M059J (cell line): ENCODE measurements at places on chromosomes 13 and 19. TPM values are rescaled to one million over a fixed set of nuclear protein-coding genes. Genes with fewer than 3 reads are reported as not detected.

DNA sequence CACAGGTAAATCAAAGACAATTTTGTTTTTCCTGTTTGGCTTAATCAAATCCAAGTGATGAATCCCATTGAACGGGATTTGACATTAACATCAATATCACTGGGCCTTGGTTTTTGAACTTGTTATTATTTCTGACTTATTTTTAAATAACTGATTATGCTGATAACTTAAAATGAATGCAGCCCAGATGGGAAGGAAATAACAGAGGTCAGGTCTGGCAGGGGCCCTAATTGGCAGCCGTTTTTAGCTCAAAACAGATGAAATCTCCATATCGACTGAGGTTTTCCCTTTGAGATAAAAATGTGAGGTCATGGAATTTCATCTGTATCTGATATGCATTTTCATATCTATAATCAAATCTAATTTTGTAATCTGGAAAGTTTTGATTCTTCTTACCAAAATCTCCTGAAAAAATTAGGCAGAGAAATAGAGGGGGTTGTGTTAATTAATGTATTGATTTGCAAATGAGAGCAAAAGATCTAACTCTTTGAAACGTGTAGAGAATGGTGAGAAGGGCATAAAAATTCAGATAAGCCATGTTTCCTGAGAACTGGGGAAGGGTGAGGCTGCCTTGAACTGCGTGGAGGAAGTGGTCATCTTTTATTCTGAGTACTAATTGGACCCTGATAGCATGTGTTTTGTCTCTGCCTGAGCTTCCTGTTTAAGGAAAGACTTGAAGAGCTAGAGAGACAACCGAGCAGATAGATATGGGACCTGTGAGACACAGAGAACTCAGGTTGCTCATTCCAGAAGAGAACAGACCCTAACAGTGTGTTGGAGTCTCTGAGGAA lies 98.2 kb upstream of the C1QTNF9B start:
- DNase-seq = no peak

DNA sequence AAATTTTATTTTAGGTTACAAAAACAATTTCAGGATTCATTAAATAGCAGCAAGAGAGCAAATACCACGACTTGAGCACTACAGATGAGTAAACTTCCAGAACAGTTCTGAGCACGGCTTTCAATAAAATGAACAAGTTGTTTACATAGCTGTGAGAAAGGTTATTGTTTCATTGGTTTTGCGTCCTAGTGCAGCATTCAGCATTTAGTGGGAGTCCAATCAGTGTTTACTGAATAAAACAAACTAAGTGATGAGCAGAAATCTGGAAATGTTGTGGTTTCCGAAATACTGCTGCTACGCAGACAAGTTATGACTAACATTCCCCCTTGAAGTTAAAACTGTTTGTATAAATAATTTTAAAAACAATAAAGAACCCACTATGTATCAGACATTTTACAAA lies 251.5 kb upstream of the STARD13 start:
- peak; percentile 80 for DNase-seq

DNA sequence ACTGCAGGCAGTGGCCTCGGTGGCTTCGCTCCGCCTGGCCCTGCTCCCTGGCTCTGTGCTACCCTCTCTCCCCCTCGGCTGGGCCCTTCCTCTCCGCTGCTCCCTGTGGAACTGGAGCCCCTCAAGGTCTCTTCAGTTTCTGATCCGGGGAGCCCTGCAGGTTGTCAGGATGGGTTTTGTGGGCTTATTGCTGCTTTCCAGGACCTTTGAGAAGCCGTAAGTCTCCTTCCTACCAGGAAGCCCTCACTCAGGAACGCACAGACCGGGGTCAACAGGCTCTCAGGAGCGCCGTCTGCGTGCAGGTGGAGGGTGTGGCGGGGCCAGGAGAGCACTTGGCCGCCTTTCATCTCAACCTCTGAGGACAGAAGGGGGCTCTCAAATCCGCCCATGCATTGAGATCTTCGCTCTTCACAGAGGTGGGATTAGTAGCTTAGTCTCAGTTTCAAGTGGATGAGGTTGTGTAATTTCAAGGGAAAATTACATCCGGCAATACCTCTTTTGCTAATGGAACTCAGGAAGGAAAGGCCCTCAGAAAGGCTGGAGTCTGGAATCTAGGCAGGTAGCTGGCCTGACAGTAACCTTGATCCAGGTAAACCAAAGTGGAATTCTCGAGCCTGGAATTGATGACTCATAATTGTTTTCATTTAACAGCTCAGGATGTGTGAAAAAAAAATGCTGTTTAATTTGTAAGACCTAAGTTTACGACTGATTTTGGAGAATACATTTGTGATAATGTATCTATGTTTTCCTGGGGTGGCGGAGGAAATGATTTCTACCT lies 102.0 kb downstream of the ATP11A start:
- no peak for DNase-seq

- no peak for DNase-seq
Observed at GRCh38 chr19:30161021-30161655, 211.0 kb upstream of the ZNF536 start.

GRCh38 chr13:95258619-95259194 lies 42.5 kb downstream of the ABCC4 start:
- no peak for DNase-seq

- DNase-seq = peak; percentile 39
Observed at GRCh38 chr19:15417699-15418098, 1.1 kb downstream of the AKAP8L start.

GRCh38 chr19:38932425-38933179 lies 1.9 kb downstream of the MRPS12 start:
- DNase-seq = no peak

DNA sequence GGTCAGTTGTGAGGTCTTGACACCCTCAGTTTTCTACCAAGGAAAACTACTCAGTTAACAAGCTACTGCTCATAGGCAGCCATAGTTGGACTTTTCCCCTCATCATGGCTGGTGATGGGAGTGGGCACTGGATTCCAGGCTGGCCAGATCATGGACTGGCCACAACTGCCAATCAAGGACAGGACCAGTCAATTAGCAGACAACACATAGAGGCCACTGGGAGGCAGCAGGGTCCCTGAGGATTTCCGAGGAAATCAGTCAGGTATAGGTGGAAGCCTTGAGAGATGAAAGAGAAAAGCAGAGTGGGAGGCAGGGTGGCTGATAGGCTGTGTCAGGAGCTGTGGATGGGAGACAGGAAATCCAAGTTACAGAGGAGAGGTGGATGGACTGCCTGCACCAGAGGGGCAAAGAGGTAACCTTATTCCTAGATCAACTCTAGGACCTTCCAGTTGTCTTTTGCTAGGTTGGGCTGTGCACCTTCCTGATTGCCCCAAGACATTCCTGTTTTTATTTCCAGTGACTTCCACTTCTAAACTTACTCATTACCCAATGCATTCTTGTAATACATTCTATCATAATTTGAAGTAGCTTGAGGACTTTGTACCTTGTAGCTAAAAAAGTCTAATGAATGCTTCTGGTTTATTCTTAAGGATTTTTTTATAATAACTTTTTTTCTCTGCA lies 361.8 kb downstream of the KCNRG start:
- no peak for DNase-seq

DNA sequence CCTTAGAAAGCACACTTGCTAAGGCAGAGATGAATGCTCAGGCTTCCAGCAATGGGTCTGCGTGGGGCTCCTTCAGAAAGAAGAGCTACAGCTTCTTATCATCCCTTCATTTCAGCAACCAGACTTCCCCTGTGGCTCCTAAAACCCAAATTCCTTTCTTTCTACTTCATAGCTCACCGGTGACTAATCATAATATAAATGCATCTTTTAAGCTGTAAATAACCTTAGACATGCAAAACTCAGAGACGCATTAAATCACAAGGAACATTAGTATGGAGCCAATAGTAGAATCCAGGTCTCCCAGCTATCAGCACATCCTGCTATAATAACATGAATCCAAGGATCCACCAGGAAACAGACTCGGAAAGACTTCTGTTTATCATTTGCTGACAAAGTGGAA lies 375.6 kb downstream of the COG6 start:
- peak; percentile 82 for DNase-seq

CNMD gene
- not detected in 2 replicates for total RNA-seq

GJB6 gene
- total RNA-seq = not detected in 2 replicates

TYROBP gene
- not detected in 2 replicates for total RNA-seq

RFPL4A gene
- not detected in 2 replicates for total RNA-seq

CEACAM21 gene
- not detected in 2 replicates for total RNA-seq

CGB5 gene
- total RNA-seq = 7.3 and 8.1 TPM in 2 replicates

AKT2 gene
- total RNA-seq = 73.0 and 98.3 TPM in 2 replicates

MIA gene
- total RNA-seq = not detected in 2 replicates
